ENCODE measurements at places on chromosomes 7 and 10.

DNA sequence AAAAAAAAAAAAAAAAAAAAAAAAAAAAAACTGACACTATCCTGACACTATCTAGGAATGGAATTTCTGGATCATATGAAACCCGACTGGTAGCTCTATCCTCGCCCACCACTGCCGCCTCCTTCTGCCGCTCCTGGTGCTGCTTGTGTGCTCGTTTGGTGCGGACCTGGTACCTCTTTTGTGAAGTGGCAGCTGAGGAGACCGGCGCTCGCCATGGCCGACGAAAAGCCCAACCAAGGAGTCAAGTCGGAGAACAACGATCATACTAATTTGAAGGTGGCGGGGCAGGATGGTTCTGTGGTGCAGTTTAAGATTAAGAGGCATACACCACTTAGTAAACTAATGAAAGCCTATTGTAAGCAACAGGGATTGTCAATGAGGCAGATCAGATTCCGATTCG lies 130.6 kb downstream of the SEPTIN14 start:
- no peak for DNase-seq

DNA sequence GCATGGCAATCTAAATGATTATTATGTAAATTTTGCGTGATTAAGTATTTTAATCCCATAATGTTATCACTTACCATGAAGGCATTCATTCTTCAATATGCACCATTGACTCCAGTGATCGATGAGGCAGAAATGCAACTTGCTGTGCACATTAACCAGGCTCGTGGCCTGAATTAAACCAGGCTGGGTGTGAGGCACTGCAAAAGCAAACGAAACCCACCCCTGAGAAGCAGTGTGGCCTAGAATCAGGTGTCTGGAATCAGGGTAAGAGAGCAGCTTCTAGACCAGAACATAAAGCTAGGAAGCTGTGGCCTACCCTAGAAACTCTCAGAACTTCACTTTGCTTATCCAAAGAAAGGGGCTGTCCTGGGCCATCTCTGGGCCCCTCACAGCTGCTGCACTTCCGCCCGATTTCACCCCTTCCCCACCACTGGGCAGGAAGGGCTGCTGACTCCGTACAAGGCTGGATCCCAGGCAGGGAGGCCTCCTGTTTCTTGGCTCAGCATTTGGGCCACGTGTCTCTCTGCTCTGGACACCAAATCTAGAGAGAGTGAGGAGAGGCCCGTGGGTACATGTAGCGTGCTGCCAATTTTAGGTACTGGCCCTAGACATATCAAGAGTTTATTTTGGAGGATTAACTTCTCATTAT lies 4.4 kb downstream of the PTPRE start:
- no peak for DNase-seq

DNA sequence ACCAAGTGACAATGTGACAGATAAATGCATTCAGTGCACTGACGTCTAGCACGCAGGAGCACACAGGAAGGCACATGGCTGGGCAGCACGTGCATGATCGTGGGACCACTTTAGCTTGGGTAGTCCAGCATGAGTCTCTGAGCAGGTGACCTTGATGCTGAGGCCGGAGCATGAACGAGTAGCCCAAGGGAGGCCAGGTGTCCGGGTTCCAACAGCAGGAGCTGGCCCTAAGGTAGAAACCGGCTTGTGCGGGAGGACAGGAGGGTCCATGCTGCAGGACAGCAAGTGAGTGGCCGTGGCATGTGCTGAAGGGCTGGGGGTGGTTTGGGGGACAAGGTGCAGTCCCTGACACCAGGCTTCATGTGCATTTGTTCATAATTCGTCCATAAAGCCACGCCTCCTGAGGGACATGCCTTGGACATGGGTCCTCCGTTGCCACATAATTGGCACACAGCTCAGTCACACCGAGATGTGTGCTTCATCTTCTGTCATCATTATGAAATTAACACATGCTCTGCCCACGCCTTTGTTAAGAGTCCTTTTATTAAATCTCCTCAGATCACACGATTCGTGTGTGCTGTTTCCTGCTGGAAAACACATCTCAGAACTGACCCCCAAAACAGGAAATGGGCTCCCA lies 3.1 kb upstream of the STK32C start:
- DNase-seq = no peak

GRCh38 chr7:134480730-134481129 lies 21.8 kb upstream of the AKR1B1 start:
- DNase-seq = no peak

DNA sequence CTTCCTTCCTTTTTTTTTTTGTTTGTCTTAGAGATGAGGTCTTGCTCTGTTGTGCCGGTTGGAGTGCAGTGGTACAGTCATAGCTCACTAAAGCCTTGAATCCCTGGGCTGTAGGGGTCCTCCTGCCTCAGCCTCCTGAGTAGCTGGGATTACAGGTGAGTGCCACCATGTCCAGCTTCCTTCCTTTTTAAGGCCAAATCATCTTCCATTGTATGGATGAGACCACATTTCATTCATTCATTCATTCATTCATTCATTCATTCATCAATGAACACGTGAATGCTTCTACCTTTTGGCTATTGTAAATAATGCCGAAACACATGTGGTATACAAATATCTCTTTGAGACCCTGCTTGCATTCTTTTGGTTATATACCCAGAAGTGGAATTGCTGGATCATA lies 60.0 kb upstream of the BAIAP2L1 start:
- no peak for DNase-seq

DNA sequence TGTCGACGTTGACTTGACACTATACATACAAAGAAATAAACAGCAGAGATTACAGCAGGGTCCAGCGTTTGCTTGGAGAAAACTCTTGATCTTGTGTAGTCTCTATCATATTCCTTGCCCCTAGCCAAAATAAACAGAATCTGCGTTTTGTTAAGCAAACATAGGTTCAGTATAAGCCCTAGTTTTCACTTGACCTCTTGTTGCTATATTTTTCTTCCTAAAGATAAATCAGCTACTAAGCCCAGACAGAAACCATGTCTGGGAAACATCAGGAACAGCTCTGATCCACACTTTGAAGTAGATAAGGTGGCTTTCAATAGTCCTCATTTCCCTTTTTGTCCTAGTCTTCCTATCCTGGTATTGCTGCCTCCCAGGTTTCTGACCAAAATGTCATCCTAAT lies 328.2 kb upstream of the MAGI2 start:
- no peak for DNase-seq

GRCh38 chr7:141527076-141527475 lies 24.1 kb upstream of the AGK start:
- DNase-seq = no peak

DNA sequence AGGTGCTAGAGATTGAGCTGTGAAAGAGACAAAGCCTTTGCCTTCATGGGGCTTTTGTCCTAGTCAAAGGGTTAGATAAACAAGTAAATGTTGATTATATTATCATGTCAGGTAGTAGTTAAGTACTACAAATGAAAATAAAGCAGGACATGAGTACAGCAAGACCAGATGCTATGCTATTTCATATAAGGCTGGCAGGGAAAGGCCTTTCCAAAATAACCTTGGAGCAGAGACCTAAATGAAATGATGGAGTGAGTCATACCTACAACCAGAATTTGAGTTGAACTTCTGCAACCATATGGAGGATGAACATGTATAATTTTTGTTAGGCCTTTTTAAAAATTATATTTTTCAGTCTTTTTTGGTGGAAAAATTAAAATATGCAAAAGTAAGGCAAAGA lies 23.6 kb upstream of the SEMA4G start:
- DNase-seq = no peak

DNA sequence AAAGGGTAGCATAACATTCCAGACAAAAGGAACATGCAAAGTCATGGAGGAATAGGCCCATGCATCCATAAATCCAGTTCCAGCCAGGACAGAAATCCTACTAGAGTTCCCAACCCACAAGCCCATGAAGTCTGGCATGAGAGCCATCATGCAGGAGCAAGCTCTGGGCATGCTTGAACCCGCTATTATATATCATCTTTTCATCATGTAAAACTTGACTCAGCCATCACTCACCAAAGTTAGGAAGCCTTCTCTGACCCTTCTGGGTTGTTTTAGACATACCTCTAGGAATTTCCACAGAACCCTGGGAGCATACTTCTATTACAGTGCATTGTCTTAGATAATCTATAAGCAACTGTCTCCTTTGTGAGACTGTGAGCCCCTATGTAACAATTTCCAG lies 293.0 kb upstream of the NPSR1 start:
- no peak for DNase-seq

DNA sequence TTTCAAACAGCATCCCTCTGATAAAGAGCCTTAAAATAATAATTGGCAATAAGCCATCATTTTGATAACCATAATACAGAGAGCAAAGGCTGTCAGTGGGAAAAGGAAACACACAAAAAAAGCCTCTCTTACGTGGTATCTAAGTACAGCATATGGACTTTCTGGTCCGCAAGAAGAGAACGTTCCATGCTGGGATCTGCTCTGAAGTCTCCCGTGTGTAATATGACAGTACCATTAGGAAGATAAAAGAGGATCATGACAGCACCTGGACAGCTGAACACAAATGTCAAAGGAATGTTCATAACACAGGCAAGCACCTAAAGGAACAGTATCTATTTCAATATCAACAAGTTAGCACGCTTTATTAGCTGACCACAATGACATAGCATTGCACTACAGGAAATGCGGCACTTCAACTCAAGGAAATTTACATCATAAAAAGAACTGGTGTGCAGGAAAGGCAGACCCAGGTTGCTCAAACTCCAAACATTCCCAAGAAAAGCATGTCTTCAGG lies 9.9 kb downstream of the DCLRE1A start:
- no peak for DNase-seq

GRCh38 chr10:11272915-11273389 lies 255.3 kb downstream of the CELF2 start:
- no peak for DNase-seq

GRCh38 chr10:99828464-99828863 lies 46.0 kb downstream of the ABCC2 start:
- DNase-seq = no peak

DNA sequence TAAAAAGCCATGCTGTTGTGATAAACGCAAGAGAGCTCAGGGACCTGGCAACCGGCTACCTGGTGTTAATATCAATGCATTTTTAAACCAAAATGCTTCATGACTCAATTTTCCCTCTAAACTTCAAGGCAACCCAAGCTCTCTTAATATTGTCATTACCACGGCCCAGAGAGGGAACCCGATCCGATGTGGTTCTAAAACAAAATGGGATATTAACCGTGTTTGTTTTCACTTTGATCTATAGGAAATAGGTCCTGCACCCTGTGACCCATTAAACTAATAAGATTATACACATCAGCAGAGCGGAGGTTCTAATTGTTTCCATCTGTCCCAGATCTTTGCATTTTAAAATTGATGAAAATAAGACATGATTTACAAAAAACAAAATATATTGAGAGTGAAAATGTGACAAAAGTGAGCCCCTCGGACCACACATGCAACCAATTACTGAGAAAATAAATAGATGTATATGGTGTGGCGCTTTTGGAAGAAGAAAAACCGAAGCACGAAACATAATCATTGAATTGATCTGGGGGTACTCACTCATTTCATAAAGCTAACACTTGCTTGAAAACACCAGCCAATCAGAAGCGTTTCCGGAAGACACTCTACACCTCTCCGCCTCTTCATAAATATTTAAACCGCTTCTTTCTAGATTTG lies 290.3 kb upstream of the NFE2L3 start:
- no peak for DNase-seq

GRCh38 chr10:99530108-99531025 lies 2.4 kb upstream of the NKX2-3 start:
- no peak for DNase-seq

DNA sequence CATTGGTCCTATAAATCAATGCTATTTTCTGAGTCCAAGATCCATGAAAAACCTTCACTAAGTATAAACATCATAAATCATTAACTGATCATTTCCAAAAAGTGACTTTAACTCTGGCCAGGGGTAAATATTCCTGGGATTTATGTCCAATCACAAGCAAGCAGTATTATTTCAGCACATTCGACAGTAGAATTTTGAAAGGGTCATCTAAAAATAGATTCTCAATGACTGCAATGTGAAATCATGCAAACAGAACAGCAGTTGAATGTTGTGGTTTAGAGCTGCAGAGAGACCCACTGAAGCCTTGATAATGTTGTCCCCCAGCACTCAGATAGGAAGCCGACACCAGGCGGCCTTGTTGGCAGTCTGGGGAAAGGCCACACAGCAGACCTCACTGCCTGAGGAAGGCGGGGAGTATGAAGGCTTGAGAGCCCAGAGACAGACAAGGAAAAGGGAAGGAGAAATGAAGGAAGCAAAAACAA lies 38.1 kb downstream of the FAM107B start:
- DNase-seq = no peak

DNA sequence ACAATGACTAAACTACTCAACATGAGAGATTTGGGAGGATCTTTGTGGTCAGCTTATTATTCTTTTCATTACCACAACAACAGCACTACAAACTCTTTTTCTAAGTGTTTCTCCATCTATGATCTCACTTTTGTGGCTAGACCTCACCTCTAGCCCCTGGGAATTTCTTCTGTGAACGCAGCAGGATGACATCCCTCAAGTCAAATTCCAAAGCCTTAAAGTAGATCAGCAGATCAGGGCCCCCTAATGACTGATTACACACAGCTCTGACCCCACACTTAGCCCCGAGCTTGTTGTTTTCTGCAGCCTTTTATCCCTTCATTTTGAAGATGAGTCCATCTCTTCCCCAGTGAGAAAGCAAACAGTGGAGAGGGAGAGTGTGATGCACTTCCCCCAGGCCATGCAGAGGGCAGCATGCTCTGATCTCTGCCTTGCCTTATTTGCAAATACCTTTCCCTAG lies 27.3 kb downstream of the TFAM start:
- no peak for DNase-seq

DNA sequence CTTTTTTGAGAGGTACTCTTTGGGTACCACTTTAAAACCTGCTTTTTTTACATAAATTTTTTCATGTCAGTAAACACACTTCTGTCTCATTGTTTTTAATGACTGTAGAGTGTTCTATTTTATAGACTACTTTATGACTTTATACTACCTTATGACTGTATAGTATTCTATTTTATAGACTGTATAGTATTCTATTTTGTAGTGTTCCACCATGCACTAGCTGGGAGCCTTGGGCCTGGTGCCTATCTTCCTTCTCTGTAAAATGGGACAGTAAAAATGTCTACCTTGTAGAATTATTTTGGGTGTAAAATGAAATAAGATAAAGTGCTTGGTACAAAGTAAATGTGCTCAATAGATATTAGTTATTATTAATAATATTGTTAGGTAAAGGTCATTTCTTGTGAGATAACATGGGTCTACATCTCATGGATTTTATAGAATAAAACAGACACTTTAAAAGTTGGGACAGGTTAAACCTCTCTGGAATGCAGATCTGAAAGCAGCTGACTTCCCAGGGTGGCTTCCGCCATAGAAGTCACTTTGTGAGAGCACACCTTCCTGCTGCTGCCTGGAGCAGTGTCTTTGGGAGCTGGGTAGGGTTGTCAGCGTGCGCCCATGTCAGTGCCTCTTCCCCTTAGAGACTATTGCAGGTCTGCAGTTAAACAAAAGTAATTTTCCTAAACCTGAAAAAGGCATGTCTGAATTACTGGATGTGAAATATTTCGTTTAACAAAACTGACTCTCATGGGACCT lies 31.0 kb downstream of the CCNY start:
- no peak for DNase-seq

GRCh38 chr10:27100813-27101347 lies 586 bp upstream of the ANKRD26 start:
- DNase-seq = no peak

GRCh38 chr10:86951184-86951761 lies 6.1 kb downstream of the MMRN2 start:
- DNase-seq = no peak
